ENCODE measurements at places on chromosomes 13 and 19.

DNA sequence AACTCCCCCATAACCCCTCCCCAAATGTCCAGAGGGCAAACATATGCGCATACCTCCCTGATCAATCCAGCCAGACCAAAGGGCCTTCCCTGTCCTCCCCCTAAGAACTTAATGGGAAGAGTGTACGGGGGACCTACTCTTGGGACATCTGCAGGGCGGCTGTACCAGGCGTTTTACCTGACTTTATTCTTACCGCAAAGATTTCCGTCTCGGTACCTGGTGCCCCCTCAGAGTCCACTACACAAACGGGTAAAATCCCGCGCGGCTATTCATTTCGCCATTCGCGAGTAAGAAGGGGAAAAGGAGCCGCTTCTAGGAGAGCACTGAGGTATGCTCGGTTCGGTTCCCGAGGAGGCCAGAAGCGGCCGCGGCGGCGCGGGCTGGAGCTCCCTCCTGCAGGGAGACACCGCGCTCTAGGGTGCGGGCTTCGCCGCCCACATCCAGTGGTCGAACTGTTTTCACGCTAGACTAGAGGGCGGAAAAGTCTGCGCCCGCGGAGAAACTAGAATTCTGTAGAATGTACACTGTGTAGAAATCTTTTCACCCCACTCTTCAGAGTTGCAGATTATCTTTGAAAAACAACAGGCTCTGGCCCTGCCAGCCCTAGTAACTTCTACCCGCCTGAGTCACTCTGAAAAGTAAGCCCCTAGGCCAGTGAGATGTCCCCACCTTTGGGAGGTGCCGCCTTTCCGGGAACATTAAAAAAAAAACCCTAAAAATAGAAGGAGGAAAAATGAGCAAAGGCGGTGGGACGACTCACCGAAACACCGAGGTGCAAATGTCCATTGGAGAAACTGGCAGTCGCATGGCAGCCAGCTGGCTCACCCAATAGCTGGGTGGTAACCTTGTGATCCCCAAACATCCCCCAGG is 3.8 kb upstream of the TSHZ3 start:
- DNase-seq = no peak

DNA sequence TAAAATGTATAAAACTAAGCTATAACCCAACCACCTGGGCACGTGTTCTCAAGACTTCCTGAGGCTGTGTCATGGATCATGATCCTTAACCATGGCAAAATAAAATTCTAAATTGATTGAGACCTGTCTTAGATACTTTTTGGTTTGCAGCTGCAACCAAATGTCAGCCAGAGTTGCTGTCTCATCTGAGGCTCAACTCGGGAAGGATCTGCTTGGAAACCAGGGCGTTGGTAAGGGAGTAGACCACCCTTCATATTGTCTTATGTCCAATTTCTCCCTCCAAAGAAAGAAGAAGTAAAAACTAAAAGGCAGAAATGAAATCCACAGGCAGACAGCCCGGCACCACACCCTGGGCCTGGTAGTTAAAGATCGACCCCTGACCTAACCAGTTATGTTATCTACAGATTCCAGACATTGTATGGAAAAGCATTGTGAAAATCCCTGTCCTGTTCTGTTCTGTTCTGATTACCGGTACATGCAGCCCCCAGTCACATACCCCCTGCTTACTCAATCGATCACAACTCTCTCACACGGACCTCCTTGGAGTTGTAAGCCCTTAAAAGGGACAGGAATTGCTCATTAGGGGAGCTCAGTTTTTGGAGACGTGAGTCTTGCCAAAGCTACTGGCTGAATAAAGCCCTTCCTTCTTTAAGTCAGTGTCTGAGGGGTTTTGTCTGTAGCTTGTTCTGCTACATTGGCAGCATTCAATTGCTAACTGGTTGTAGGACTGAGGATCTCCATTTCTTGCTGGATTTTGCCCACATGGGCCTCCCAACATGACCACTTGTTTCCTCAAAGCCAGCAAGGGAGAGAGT is 22.9 kb upstream of the IGSF23 start:
- DNase-seq = no peak

DNA sequence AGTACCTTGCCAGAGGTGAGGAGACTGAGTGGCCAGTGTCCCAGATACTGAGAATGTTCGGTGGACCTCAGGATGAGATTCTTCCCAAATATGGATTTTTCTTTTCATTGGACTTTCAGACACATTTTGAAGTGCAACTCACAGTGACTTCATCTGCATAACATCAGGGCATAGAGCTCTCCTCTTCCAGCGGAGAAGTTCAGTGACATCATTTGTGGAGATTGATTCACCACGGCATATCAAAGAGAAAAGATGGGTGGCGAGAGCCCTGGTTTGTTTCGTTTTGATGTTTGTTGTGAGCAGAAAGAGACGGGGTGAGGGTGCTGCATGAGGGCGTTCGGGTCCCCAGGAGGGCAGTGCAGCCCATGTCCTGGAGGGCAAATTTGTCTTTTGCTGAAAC is 120.1 kb upstream of the GPR12 start:
- no peak for DNase-seq

DNA sequence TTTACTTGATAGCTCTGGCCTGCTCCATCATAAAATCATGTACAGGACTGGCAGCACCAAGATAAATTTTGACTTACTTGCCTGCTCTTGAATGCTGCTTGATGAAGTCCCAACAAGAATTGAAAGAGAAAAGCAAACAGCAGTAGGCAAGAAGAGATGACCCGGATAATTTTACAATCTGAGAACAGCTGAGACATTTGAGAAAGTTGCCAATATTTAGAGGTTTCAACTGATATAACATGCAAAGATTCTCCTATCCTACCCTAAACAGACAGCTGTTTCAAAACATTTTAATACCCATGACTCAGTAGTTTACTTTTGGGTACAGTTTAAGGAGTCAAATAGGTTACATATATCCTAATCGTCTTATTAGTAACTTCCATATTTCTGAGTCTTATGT is 5.9 kb downstream of the FRY start:
- DNase-seq = no peak

GRCh38 chr13:99998261-99998660 is 16.7 kb downstream of the ZIC2 start:
- no peak for DNase-seq

GRCh38 chr19:56670961-56671612 is 470 bp downstream of the ZNF835 start:
- DNase-seq = no peak

DNA sequence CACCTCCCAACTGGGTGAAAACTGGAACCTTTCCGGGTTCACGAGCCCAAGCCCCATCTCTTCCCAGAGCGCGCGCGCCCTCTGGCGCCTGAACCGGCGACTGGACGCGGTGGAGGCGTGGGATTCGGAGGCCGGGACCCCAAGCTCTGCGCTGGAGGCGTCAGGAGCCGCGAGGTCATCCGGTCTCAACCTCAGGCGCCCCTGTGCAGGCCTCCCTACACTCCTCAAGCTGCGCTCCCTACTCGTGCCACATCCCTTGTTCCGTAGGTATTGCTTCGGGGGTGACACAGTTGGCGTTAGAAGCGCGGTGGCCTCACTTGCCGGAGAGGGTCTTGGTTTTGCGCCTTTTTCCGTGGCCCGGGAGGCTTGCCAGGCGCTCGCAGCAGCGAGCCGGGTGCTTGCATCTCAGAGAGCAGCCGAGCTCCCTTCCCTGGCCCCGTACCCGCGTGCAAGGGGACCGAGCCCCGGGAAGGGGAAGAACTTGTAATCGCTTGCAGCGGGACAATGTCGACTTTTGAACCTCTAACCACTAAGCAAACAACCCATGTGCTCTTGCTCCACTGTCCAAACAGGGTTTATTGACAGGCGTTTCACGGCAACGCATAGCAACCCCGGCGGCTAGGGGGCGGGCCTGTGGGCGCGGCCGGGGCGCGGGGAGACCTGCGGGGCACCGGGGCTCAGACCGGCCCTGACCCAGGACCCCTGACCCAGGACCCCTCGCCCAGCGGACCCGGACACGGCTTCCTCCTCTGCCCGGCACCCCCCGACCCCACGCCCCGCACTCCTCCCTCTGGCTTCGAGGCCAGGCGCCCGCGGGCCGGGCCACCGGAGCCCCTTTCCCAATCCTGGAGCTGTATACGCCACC is 8.5 kb downstream of the CDX2 start:
- DNase-seq = no peak

DNA sequence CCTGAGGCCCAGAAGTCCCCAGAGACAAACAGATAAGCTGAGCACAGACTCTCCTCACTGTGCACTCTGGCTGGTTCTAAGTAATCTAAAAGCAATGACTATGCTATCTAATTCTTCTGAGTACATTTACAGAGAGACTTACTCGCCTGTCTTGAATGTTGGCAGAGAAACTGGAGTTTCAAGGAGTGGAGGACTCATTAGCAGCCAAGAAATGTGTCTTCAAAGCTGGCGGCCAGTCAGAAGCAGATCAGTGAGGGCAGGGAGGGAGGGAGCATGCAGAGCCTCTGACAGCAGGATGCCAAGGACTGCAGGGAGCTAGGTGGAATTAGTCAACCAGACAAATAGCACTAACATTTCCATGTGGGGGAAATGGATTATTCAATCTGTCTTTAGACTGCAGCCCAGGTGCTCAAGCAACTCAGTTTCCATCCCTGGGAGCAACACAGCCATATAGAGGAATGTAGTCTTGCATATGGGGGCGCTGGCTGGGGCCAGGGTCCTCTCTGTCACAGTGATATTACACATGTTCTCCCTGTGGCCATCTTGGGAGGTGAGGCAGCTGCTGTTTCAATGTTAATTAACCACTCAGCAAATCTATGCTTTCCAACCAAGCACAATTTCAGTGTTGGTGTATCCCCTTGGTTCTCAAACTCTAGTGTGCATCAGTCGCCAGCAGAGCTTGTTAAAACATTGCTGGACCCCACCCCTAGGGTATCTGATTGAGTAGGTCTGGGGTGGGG is 97.9 kb downstream of the CCNA1 start:
- no peak for DNase-seq

GRCh38 chr19:35088131-35088913 is 27.3 kb upstream of the FXYD3 start:
- DNase-seq = no peak

GRCh38 chr13:40968416-40969000 is 50.6 kb downstream of the ELF1 start:
- DNase-seq = no peak
